Hepatic stellate cell (primary cell): ENCODE measurements at places on chromosomes 5 and 9.

- DNase-seq: no peak
Observed at GRCh38 chr5:57407391-57407790, 75.2 kb downstream of the ACTBL2 start.

- DNase-seq: no peak
Observed at GRCh38 chr5:132391247-132391646, 21.7 kb downstream of the SLC22A5 start.

DNA sequence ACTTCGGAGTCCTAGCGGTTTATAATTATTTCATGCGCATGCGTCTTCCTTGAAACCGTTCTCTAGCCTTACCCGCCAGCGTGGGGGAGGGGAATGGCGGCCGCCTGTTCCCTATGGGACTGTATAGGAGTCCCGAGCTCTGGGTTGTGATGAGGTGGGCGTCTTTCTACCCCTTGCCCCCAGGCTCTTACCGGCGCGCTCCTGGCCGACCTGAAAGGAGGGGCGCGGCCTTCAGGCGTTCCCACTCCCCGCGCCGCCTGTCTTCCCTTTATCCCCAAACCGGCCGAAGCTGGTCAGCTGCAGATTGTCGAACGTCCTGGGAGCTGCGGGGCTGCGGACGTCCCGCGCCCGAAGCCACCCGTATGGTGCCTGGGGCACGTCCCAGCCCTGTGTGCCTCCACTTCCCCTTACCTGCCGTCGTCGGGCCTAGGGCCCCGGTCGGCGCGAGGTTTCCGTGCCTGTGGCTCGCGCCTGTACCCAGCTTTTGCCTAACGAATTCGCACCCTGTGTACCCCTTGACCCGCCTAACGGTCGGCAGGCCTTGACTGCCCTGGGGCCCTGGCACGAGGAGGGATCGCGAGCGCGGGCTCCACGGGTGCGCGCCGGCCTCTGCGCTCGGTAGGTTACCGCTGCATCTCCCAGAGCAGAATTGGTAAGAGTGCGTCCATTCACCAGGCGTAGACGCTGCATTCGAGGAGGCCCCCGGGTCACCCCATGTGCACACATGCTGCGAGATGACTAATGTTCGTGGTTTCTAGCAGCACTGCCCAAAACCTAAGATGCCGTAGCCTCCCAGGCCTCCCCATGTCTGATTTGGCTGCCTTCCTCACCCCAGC lies 653 bp upstream of the HNRNPH1 start:
- peak; percentile 93 for DNase-seq

DNA sequence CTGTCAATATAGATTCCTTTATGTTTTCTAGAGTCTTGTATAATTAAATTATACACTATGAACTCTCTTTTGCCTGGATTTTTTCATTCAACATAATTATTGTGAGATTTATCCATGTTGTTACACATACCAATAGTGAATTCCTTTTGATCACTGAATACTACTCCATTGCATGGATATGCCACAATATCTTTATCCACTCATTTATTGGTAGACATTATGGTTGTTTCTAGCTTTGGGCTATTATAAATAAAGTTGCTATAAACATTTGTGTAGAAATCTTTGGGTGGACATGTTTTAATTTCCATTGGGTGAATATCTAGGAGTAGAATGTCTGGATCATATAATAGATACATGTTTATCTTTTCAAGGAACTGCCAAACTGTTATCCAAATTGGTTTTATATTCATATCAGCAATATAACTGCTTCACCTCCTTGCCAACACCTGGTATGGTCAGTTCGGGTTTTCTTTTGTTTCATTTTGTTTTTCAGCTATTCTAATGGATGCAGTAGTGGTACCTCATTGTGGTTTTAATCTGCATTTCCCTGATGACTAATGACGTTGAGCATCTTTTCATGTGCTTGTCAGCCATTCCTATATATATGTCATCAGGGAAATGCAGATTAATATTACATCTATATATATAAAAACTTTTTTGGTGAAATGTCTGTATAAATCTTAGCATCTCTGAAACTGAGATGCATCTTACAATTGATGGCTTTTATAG lies 32.1 kb upstream of the TCF7 start:
- DNase-seq: no peak

GRCh38 chr9:73167614-73168013 lies 15.9 kb downstream of the ANXA1 start:
- DNase-seq: no peak

DNA sequence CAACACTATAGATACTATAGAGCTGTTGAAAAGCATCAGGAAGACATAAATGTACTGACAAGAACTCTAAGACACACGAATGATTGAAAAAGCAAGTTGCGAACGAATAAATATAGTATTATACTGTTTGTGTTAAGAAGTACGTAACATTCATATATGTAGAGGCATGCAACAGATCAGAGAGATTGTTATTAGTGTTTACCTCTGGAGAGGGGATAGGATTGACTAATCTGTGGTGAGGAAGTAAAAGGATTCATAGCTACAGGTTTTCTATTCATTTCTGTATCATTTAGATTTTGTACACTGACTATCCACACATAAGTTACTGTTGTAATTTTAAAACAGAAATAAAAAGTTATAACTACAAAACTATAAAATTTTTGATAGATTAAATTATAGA lies 147.6 kb upstream of the SV2C start:
- no peak for DNase-seq

DNA sequence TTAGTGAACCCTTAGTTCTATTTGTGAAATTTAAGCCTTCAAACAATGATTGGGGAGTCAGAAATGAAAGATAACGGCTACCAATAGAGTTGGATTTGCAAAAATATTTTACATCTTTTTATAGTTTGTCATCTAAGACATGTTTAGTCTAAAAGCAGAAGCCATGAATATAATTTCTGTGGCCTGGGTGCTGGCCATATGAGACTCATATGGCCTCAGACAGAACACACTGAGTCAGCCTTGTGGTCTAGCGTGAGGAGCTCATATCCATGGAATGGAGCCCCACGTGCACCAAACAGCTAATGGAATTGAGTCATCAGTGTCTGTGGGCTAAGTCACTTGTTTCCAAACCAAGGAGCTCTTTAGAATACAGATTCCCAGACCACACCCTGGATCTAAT lies 240.7 kb upstream of the NREP start:
- peak; percentile 79 for DNase-seq

DNA sequence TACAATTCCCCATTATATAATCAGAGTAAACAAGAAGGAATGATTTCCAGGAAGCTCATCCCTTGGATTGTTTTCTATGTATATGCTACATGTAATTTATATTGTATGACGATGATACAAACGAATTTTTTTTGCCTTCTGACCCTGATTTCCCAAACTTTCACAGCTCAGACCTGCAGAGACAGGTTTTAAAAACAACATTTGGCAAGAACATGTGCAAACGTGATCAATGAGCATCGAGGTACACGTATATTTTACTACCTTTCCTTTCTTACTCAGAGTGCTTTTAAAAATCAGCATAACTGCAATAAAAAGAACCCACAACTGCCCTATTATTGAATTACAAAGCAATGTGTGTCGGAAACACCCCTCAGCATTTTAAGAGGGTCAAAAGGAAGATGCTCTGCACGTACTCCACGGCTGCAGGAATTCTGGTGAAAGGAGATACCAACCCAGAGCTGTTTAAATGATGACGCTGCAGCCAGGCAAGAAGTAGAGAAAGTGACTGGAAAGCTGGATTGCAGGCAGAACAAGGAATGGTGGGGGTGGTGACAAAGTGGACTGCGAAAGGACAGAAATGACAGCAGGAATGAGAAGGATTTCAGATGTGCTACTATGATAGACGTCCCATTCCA lies 533.5 kb downstream of the RAB3C start:
- DNase-seq: no peak

DNA sequence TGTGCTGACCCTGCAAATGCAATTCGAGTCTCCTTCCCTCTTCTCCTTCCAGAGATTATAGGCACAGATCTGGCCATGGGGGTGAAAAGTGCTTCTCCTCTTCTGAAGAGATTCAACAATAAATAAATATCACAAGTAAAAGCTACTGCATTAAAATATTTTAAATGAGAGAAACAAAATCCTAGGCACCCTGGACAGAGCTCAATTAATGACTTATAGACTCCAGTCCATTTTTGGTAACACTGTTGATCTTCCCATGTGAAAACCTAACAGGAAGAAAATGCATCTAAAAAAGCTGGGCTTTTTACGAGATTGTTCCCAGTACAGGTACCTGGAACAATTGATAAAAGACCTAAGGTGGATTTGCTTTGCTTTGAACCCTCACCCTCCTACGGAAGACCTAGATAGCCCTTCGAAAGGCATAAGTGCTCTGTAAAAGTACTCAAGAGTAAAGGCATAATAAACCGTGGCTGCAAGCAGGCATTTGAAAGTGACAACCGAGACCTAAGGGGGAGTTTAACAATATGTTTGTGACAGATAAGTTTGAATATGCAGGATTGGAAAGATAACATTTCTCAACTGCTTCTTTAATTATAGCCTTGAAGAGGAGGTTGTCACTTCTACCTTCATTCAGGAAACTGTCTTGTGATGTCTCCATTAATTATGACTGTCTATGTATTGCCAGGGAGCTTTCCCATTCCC lies 29.4 kb upstream of the MED10 start:
- DNase-seq: no peak

- DNase-seq: peak; percentile 74
Observed at GRCh38 chr5:153959134-153959957, 79.4 kb downstream of the FAM114A2 start.

- DNase-seq: no peak
Observed at GRCh38 chr9:112203536-112203935, 28.4 kb upstream of the SUSD1 start.

GRCh38 chr9:123456011-123456410 lies 100.0 kb downstream of the CRB2 start:
- DNase-seq: no peak

GRCh38 chr5:122463221-122463620 lies 151.2 kb downstream of the SNCAIP start:
- no peak for DNase-seq

GRCh38 chr5:11595045-11595444 lies 309.2 kb downstream of the CTNND2 start:
- DNase-seq: no peak

- DNase-seq: no peak
Observed at GRCh38 chr9:101235105-101235866, 149.5 kb downstream of the BAAT start.

DNA sequence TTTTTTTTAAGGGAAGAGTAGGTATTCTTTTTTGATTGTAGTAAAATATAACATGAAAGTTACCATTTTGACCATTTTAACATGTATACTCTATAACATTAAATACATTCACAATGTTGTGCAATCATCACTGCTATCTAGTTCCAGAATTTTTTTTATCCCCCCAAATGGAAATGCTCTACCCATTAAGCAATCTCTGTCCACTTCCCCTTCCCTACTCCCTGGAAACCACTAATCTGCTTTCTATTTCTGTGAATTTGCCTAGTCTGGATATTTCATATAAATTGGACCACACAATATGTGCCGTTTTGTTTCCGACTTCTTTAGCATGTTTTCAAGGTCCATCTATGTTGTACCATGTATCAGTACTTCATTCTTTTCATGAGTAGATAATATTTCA lies 429.5 kb downstream of the TLE1 start:
- no peak for DNase-seq

GRCh38 chr5:12636209-12636608 lies 732.0 kb upstream of the CTNND2 start:
- DNase-seq: no peak

- no peak for DNase-seq
Observed at GRCh38 chr5:175003531-175003930, 279.1 kb downstream of the MSX2 start.

GRCh38 chr5:115584501-115584900 lies 17.8 kb downstream of the TICAM2 start:
- DNase-seq: no peak

DNA sequence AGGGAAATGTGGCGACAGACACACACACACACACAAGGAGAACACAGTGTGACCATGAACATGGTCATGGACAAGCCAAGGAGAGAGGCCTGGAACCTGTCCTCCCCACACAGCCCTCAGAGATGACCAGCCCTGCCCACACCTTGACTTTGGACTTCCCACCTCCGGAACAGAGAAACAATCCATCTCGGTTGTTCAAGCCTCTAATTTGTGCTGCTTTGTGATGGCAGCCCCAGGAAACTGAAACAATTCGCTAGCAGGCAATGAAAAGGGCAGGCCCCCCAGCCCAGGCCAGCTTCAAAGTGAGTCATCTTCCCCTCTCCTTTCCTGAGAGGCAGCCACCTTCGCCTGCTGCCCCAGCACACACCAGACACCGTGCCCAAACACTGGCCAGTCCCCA lies 47.7 kb downstream of the NSUN2 start:
- DNase-seq: no peak

DNA sequence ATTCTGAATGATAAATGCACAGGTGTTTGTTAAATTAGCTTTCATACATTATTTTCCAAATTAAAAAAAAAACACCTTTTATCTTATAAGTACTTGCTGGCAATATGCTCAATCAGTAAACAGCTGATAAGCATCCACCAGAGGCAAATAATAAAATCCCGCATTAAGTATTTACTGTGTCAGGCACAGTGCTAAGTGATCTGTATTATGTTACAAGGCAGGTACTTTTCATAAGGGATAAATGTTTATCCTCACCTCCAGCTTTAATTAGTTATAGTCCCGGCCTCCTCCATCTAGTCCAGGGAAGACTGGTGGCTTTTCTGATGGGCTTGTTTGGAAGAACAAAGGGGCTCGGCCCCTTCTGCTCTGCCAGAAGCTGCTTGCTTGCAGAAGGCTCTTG lies 40.1 kb downstream of the PFDN1 start:
- no peak for DNase-seq

- no peak for DNase-seq
Observed at GRCh38 chr5:159632866-159633265, 283.4 kb upstream of the ADRA1B start.

GRCh38 chr5:80435476-80435875 lies 27.6 kb downstream of the ZFYVE16 start:
- no peak for DNase-seq

DNA sequence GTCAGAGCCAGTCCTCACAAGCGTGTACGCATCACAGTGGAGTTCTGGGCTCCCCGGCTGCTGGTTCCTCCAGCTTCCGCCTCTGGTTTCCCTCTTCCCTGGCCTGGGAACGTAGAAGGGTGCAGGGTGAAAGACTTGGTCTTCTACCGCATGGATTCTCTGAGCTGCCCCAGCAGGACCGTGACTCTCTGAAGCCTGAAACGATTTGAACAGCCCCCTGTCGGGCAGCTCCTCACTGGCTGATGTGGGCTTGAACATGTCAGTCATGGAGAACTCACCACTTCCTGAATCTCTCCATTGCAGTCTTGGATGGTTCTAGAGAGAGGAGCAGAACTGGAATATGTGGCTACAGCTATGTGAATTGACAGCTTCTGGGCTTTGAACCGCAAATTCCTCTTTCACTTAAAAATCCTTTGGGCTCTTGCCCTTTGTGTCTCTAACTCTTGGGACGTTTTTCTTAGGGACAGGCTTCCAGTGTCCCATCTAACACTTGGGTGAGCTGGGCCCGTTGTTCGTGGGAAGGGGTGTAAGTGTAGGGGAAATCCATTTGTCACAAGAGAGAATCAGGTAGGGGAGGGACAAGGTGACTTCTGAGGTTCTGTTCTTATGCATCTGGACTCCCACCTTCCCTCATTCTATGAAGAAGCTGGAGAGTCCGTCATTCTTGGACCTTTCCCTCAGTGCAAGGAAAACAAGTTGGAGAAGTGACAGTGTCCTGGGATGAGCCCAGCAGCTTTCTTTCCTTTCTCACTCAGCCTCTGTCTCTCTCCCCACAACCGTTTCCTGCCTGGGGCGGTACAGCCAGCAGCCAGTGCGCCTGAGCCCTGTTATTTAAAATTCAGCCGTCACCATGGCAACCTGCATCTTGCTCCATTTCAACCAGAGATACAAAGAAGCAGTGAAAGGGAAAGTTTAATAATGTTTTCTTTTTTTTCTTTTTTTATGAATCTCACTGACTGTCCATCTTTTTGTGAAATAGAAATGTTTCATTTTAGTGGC lies 84.7 kb downstream of the PTTG1 start:
- DNase-seq: no peak

GRCh38 chr9:106862821-106863720 lies at the start of gene ZNF462:
Gene ZNF462, plus strand, starts transcription at chr9:106863166. Its CDS starts 60,218 bp downstream, at chr9:106923384.
- DNase-seq: peak; percentile 55
